ENCODE measurements at places on chromosomes 12 and 14.
A peak's percentile ranks its signal among the peaks of the same experiment; 100 is the strongest.

GRCh38 chr14:79658221-79658620, 553.1 kb downstream of the DIO2 start:
- DNase-seq, result no peak

DNA sequence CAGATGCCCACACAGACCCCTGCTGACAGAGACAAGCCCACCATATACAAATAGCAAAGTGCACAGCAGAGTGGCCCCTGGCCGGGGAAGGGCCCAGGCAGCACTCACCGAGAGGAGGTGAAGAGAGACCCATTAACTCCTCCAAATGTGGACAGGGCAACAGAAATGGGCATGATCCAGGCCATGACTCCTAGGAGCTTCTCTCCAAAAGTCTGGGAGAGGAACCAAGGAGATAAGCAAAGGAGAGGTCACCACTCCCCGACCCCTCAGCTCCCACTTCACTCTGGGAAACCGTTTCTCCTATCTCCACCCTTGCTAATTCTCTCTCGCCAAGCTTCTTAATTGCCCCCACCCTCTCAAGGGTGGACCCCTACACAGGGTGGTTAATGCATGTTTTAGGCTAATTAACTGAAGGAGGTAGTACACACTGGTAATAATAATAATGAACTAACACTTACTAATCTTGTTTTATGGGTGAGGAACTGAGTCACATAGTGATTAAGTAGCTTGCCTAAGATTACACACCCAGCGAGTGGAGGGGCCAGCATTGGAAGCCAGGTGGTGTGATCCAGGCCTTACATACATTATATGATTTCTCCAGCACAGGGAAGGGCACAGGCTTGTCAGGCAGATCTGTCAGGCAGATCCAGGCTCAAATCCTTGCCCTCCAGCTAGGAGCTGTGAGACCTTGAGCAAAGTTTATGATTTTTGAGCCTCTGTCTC, 18.9 kb upstream of the CEBPE start:
- no peak for DNase-seq

DNA sequence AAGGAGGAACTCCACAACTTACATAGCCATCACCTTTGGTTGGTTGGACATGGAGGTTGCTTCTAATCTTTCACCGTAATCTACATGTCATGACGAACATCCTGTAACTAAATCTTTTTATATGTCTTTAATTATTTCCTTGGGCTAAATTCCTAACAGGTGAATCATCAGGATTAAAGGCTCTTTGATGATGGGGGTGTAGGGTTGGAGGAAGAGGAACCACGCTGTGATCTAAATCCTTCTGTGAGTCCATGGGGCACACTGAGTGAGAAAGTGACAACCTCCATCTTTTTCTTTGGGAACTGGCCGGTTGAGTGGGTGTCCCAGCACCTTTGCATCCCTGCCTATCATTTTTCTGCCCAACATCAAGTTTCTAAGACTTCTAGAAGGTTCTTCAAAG, 31.1 kb upstream of the MAP1LC3B2 start:
- no peak for DNase-seq

DNA sequence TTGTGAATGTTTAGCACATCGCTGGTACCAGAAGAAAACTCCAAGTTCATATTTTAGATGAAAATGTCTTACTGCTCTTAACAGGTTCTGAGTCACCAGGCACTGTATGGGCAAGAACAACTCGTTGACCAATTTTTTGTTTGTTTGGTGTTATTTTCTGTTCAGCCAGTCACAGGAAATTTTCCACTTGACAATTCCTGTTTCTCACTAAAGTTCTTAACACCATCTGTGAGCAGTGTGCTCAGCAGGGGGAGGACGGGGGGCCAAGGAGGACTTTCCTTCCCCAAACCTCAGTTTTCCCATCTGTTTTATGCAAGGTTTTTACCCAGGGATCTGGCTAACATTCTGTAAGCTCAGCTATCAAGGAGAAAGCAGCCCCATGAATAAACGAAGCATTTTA, 3.0 kb downstream of the NUAK1 start:
- DNase-seq, result no peak

GRCh38 chr12:124556896-124557501, 10.4 kb downstream of the NCOR2 start:
- DNase-seq, result no peak

DNA sequence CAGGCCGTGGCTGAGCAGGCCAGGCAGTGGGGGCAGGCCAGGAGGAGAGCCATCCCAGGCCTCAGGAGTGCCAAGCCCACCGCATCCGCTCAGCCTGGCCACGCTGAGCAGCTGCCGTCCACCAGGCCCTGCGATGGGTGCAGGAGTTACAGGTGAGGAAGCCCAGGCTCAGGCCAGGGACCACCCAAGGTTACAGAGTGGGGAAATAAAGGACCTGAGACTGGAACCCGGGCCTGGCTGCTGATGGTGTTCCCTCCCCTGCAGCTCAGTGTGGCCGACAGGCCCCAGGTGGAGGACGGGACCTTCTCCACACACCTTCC, 49.0 kb upstream of the DIO3 start:
- DNase-seq, result no peak

DNA sequence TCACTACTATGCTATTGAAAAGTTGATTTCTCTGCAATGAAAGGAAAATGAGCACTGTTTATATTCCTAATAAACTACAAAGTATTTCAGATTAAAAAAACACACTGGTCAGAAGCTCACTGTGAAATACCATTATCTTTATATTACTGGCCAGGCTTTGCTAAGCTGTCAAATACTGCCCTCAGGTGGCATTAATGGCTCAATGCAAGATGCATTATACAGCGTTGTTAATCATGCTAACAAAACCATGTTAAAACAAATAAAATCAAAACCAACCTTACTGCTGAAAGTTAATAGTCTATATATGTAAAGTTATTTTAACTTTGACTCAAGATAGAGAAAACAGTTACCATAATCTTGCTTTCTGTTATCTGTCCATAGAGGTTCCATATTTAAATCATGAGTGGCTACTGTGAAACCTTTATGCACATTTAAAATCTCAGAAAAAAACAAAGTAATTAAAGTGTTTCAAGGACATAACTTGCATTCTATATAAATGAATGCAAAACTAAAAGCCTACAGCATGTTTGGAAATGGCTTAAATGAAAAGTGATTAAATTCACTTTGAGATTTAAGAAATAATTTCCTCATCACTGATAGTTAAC, 121.7 kb downstream of the RALGAPA1 start:
- peak; percentile 8 for DNase-seq

DNA sequence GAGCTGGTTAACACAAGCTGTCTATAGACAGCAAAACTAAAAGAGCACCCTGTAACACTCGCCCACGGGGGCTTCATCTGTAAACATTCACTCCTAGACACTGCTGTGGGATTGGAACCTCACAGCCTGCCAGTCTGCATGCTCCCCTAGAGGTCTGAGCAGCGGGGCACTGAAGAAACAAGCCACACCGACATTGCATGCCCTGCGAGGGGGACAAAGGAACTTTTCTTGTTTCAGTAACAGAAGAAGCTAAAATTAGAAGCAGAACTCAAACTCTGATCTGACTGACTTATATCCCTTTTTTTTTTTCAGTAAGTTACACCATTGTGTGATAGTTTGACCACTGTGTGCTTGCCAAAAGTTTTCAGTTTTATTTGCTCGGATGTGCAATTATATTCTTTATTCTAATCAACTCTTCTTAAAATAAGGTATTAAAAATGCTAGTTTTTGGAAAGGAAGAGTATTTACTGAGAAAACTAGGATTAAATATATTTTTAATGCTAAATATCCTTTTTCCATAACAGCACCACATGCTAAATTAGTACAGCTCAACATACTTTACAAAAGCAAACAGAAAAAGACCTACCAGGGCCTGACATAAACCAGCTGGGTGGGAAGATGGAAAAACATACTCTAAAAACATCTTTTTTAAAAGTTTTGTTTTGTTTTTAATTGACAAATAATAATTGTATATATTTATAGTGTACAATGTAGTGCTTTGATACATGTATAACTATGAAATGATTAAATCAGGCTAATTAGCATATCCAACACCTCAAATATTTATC, 100.2 kb downstream of the EPS8 start:
- no peak for DNase-seq

DNA sequence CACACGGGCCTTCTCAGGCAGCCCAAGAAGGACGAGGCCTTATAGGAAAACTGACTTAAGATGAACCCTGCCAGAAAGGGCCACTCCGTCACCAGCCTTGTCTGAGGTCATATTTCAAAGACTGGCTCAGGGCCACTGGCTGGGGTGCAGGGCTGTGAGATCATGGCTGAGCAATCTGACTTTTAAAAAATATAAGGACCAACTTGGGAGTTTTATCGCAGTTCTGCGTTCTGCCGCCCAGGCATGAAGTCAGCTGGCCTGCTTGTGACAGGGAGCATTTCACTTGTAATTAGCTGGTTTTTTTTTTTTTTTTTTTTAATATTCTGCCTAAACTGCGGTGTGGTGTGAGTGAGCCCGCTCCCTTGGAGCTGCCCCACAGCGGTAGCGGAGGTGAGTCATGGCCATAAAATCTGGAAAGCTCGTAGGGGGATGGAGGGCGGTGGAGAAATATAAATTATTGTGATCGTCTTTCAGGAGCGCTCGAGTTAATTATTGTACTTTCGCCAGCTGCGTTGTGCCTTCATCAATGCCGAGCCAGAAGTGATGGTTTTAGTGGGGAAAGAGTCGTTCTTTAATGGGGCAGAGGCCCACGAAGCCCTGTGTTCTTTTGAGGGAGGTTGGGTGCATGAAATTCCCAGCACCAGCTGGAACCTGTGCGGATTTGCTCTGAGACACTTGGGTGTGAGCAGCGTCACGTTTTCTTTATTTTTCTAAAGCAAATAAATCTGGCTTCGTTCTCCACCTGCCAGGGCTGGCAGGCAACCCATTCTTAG, 231.9 kb downstream of the C12orf75 start:
- no peak for DNase-seq

DNA sequence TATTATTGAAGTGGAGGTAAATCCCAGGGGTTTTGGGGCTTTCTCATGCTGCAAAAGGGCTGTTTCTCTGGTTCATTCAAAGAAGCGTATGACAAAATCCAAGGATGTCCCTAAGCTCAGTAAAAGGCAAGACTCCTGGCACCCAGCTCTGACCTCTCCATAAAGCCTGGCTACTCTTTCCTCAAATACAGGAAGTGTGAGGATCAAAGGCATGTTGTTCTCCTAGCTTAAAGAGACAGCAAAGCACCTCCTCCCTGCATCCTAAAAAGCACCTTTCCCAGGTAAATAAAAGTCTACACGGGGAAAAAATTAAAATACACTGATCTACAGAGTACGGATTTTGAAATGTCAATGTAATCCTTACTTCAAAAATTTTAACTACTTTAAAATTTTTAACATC, 118.6 kb downstream of the LMNTD1 start:
- DNase-seq, result no peak

GRCh38 chr12:122166422-122167349, 7.3 kb downstream of the IL31 start:
- no peak for DNase-seq

GRCh38 chr12:113239811-113240331, 18.6 kb downstream of the TPCN1 start:
- no peak for DNase-seq

GRCh38 chr12:114794049-114794558, 110.1 kb upstream of the TBX3 start:
- DNase-seq, result no peak

DNA sequence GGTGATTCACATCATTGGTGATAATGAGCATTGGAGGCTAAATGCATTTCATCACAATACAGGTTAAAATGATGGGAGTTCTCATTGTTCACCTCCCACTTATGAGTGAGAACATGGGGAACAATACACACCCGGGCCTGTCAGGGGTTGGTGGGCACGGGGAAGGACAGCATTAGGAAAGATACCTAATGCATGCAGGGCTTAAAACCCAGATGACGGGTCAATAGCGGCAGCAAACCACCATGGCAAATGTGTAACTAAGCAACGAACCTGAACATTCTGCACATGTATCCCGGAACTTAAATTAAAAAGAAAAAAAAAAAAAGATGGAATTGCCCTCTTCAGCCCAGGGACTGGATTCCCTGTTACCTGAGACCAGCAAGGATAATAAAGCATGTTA, 2.3 kb upstream of the LUM start:
- no peak for DNase-seq

DNA sequence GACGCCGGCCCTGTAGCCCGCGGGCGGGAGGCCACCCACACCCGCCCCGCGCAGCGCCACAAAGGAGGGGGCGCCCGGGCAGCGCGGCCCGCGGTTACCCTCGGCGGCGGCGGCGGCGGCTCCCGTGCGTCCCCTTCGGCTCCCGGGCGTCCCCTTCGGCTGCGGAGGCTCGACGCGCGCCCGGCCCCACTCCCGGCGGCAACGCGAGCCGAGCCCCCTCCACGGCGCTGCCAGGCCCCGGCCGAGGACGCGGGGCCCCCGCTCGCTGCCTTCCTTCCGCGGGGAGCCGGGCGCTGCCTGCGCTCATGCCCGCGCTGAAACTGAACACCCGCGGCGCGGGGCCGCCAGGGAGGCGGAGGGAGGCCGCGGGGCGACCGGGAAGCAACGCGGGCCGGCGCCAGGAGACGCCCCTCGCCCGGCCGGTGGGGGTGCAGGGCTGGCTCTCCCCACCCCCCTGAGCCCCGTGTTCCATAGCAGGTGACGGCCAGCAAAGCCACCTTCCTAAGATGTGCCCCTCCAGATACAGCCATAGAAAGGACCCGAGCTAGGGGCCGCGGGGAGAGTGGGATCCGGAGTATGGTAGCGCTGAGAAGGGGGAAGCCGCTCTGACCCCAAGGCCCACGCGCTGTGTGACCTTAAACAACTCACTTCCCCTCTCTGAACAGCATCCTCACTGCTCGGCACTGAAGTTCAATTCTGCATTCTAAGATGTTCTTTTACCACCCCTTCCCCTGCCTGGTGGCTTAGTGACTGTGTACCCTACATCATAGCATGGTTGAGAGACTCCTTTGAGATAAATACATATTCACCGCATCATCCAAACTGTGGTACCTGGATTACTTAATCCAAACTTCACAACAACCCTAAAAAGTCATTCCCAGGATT, 42.8 kb downstream of the KDM2B start:
- DNase-seq, result no peak

- no peak for DNase-seq
Measured at GRCh38 chr12:84038242-84038641, 874.4 kb downstream of the SLC6A15 start.

DNA sequence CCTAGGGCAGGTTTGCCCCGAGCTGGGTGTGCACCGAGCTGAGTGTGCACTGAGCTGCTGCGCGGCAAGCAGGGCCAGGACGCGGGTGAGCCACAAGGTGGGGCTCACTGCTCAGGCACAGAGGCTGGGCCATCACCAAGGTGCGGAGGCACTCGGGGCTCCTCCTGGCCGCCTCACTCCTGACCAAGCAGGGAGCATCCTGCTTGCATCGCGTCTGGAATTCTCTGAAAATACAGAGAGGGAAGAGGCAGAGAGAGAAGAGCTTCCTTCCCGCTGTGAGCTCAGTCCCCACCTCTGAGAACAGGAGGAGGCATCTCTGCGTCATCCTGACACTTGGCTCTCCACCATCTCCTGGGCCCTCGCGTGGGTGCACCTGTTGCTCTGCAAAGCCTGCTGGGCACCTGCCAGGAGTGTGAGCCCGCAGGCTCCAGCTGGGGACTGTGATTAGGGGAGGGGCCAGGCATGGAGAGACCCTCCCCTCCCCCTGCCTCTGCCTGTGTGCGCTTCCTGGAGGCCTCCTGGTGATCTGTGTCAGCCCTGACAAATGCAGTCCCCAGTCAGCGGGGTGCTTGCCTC, 116.3 kb downstream of the GLT1D1 start:
- DNase-seq, result no peak

GRCh38 chr12:80212938-80213645, 113.8 kb downstream of the OTOGL start:
- DNase-seq, result no peak

- DNase-seq, result no peak
Measured at GRCh38 chr14:89724628-89724960, 229.9 kb downstream of the EFCAB11 start.

GRCh38 chr14:33103489-33103888, 164.8 kb downstream of the NPAS3 start:
- DNase-seq, result no peak

GRCh38 chr12:10031321-10031720, 839 bp downstream of the CLEC9A start:
- no peak for DNase-seq
